ENCODE measurements at places on chromosomes 1 and 21. TPM values are rescaled to one million over a fixed set of nuclear protein-coding genes. Genes with fewer than 3 reads are reported as not detected.

Gene SV2A
- not detected for total RNA-seq

GRCh38 chr1:206784471-206784903, 12.2 kb upstream of the IL10 start:
- H3K27me3 ChIP-seq: peaks cover 59% of the 10 kb centered on the region
- DNase-seq: no peak
- no peak overlapping the region for H3K4me3 ChIP-seq

- no peak overlapping the region for H3K4me3 ChIP-seq
- H3K27me3 ChIP-seq: no peaks in the 10 kb centered on the region
- no peaks in the 10 kb centered on the region for H3K36me3 ChIP-seq
- no peaks in the 10 kb centered on the region for H3K4me1 ChIP-seq
- no peak for DNase-seq
- H3K27ac ChIP-seq: no peak overlapping the region
Measured at GRCh38 chr1:218273762-218274479, 11.2 kb upstream of the RRP15 start.

DNA sequence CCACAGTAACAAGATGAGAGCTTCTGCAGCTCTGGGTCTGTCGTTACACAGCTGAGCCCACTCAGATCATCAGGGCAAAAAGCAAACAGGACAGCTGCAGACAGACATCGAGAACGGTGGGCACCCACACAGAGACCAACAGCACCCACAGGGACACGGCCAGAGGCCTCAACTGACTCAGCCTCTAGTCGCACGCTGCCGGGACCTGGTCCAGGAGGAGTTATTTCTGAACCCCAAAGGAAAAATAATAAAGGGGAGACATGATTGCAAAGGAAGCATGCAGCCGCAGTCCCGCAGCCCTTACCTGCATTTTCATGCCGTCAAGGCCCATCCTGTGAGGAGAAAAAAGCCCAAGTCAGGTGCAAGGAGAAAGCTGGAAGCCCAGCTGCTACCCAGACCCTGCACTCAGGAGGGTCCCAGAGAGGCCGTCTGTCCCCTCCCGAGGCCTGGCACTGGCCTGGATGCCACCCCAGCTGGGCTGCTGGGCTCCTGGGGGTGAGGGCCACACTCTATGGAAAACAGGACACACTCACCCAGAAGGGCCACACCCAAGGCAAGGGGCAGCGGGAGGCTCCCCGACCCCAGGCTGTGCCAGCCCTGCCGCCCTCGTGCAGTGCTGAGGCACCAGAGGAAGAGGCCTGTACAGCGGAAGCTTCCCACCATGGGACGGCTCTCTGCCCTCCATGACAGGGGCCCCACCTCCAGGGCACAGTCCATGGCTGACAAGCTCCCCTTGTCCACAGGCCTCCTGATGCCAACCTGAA, 15.7 kb downstream of the LSS start:
- DNase-seq: no peak
- H3K27ac ChIP-seq: no peak overlapping the region
- H3K27me3 ChIP-seq: no peaks in the 10 kb centered on the region

GRCh38 chr1:93199150-93199549, 18.6 kb downstream of the CCDC18 start:
- H3K4me1 ChIP-seq: no peaks in the 10 kb centered on the region
- no peaks in the 10 kb centered on the region for H3K27me3 ChIP-seq
- no peak for DNase-seq
- no peak overlapping the region for H3K27ac ChIP-seq

Gene RNF187
- 157 TPM for total RNA-seq

Gene C1orf185
- not detected for total RNA-seq

Gene RNF186
- total RNA-seq: 0.69 TPM

DNA sequence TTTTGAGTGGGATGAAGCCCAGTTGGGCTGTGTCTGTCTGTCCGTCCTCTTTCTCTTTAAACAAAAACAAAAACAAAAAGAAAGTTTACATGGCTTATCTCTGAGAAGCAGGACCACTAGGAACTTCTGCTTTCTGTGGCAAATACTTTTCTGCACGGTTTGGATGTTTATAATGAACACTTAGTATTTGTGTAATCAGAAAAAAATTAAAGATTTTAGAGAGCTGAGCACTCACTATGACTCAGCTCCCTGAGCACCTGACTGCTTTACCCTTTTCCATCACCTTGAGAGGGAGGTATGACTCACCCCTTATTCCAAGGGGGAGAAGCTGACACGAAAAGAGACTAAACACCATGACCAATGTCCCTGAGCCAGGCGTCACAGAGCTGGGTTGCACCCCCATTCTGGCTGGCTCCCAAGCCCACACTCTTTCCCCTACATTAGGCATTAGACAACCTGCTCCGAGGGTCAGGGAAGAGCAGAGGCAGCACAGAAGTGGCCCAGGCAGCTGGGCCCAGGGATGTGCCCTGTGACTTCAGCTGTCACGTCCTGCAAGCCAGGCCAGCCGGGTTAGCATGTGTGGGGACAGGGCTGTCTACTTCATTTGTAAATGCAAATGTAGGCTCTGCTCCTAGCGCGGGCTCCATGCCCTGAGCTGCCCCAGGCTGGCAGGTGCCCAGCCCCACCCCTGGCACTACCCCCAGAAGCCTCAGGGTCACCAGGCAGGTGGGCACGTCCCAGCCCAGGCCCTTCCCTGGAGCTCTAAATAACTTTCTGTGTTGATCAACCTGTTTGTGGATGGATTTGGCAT, 30.4 kb downstream of the RAP1GAP start:
- peak overlapping the region; percentile 64 for H3K27ac ChIP-seq
- H3K4me3 ChIP-seq: no peak overlapping the region
- H3K36me3 ChIP-seq: no peaks in the 10 kb centered on the region
- H3K4me1 ChIP-seq: peaks cover 26% of the 10 kb centered on the region
- no peaks in the 10 kb centered on the region for H3K27me3 ChIP-seq

DNA sequence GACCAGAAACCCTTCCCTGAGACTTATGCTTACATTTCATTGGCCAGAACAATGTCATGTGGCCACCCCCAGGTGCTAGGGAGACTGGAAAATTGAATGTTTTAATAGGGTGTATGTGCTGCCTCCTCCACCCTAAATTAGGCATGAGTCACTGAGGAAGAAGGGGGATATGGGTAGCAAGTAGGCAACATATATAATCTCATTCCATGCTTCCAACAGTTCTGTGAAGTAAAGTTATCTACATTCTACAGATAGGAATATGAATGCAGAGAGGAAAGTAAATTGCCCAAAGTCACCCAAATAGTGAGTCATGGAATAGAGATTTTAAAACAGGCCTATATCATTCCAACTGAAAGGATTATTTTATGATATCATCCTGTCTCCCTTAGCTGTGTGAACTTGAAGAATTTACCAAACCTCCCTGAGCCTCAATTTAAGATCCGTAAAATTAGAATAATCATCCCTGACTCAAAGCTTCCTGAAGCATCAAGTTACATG, 168.6 kb upstream of the FGGY start:
- H3K4me1 ChIP-seq: peaks cover 15% of the 10 kb centered on the region
- DNase-seq: peak; percentile 55
- no peak overlapping the region for H3K27ac ChIP-seq
- H3K36me3 ChIP-seq: no peaks in the 10 kb centered on the region
- H3K4me3 ChIP-seq: no peak overlapping the region

Gene OR2T33
- total RNA-seq: 0.18 TPM

DNA sequence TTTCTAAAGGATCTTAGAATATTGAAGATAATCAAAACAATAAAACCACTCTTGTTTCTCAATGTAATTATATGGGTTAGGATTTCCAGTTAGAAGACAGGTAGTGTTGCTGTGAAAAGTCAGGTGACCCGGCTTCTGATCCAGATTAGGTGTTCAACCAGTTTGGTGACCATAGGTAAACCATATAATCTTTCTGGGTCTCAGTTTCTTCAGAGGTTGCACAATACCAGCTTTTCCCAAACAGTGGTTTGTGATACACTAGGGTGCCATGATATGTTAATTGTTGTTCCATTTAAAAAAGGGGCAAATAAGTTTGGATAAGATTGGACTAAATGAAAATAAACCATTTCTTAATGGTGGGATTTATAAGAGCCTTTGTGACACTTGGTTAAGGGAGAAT, 64.5 kb upstream of the DMRTA2 start:
- no peaks in the 10 kb centered on the region for H3K36me3 ChIP-seq
- no peak overlapping the region for H3K27ac ChIP-seq
- DNase-seq: no peak
- no peaks in the 10 kb centered on the region for H3K4me1 ChIP-seq
- H3K4me3 ChIP-seq: no peak overlapping the region

GRCh38 chr1:230713915-230714764, at the start of gene AGT:
TSS of gene AGT (minus strand) at chr1:230714122. CDS start at chr1:230710823, 3,299 bp downstream.
- no peak within 1 kb of the TSS for H3K4me3 ChIP-seq
- peak; percentile 95 for DNase-seq
- H3K27me3 ChIP-seq: no peaks in the 10 kb centered on the region
- H3K27ac ChIP-seq: no peak within 1 kb of the TSS

DNA sequence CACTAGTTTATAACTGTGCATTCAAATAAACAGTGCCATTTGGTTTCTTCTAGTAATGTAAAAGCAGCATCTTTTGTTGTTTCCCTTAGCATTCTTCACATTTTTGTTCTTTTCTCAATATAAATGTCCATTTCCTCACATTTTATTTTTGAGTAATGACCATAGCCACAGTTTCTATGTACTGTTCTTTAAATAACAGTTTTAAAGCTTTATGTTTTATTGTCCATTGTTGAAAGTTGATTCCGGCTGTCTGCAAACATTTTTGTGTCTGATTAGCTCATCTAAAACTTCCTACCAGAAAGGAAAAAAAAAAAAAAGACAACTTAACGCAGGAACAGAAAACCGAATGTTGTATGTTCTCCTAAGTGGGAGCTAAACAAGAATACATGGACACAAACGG, 139.7 kb downstream of the MAGI3 start:
- H3K4me3 ChIP-seq: no peak overlapping the region
- H3K4me1 ChIP-seq: no peaks in the 10 kb centered on the region
- DNase-seq: no peak
- no peaks in the 10 kb centered on the region for H3K36me3 ChIP-seq

GRCh38 chr1:85022700-85023099, 25.6 kb downstream of the MCOLN3 start:
- H3K36me3 ChIP-seq: no peaks in the 10 kb centered on the region
- no peak overlapping the region for H3K4me3 ChIP-seq
- no peak for DNase-seq
- no peaks in the 10 kb centered on the region for H3K4me1 ChIP-seq

Gene KRTAP10-11
- not detected for total RNA-seq

Gene UQCRH
- 885 TPM for total RNA-seq

Gene NIT1
- total RNA-seq: 18.1 TPM

Gene HUNK
- total RNA-seq: not detected

DNA sequence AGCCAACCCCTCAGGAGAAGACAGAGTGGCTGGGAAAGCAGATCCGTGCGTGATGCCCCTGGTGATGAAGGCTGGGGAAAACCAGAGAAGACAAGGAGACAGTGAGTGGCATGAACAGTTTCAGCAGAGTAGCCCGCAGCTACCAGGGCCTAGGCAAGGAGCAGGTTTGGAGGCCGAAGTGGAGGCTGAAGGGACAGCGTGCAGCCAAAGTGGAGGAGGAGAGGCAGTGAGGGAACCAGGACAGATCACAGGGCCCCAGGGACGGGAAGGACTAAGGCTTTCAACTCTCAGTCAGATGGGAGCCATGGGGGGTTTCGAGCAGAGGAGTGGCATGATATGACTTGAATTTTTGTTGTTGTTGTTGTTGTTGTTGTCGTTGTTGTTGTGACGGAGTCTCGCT, 59.9 kb upstream of the SELENON start:
- H3K4me1 ChIP-seq: no peaks in the 10 kb centered on the region
- no peak overlapping the region for H3K27ac ChIP-seq
- no peak for DNase-seq
- no peaks in the 10 kb centered on the region for H3K36me3 ChIP-seq

Gene JMJD4
- 87.8 TPM for total RNA-seq

GRCh38 chr1:2546515-2547209, 9.5 kb upstream of the TNFRSF14 start:
- H3K27me3 ChIP-seq: no peaks in the 10 kb centered on the region
- H3K4me1 ChIP-seq: peaks cover 22% of the 10 kb centered on the region
- peak; percentile 98 for DNase-seq
- peak overlapping the region; percentile 69 for H3K4me3 ChIP-seq

Gene CACNA1S
- not detected for total RNA-seq

- H3K4me3 ChIP-seq: no peak overlapping the region
- peaks cover 33% of the 10 kb centered on the region for H3K4me1 ChIP-seq
- H3K27ac ChIP-seq: no peak overlapping the region
- H3K27me3 ChIP-seq: no peaks in the 10 kb centered on the region
- DNase-seq: no peak
Measured at GRCh38 chr1:51551081-51551480, 32.0 kb upstream of the EPS15 start.

Gene RER1
- 160 TPM for total RNA-seq

GRCh38 chr21:34180826-34181359, 107.5 kb downstream of the MRPS6 start:
- DNase-seq: no peak
- no peaks in the 10 kb centered on the region for H3K4me1 ChIP-seq
- H3K27me3 ChIP-seq: no peaks in the 10 kb centered on the region

GRCh38 chr1:111279144-111279543, 11.5 kb upstream of the CHIA start:
- no peaks in the 10 kb centered on the region for H3K27me3 ChIP-seq
- peaks cover 21% of the 10 kb centered on the region for H3K4me1 ChIP-seq
- no peak overlapping the region for H3K4me3 ChIP-seq
- no peak for DNase-seq

- DNase-seq: no peak
- H3K27me3 ChIP-seq: no peaks in the 10 kb centered on the region
- no peak overlapping the region for H3K4me3 ChIP-seq
- H3K27ac ChIP-seq: no peak overlapping the region
- no peaks in the 10 kb centered on the region for H3K4me1 ChIP-seq
Measured at GRCh38 chr1:115652236-115652788, 10.5 kb downstream of the VANGL1 start.

DNA sequence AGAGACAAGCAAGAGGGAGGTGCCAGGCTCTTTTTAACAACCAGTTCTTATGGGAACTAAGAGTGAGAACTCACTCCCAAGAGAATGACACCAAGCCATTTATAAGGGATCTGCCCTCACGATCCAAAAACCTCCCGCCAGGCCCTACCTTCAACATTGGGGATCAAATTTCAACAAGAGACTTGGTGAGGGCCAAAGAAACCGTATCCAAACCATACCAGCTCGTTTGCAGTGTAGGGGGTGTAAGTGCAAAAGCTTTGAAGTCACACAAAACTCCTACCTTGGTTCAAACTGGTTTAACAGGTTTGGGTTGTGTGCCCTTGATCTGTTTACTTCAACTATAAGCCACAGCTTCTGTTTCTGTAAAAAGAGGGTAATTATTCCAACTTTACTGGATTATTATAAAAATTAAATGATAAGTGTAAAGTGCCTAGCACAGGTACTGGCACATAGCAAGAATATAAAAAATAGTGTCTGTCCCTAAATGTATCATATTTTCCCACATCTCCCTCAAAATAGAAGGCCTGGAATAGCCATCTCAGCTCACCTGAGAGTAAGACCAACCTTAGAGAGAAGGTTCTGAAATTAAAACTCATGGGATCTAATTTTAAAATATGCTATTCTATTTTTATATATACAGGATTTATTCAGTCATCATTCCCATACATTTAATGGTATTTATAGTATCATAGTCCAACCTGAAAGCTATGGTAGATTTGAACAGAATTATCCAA, 7.0 kb upstream of the USP25 start:
- 0 out of 2 replicates have a peak overlapping the region, but pooled peaks have one; percentile 4 for H3K27ac ChIP-seq
- DNase-seq: peak; percentile 84
- peaks cover 13% of the 10 kb centered on the region for H3K4me1 ChIP-seq
